ENCODE measurements at places on chromosomes 16 and 17. TPM values are rescaled to one million over a fixed set of nuclear protein-coding genes. Genes with fewer than 3 reads are reported as not detected.

GRCh38 chr16:5621826-5622225 is 524.2 kb upstream of the EEF2KMT start:
- no peak for DNase-seq
- H3K27me3 ChIP-seq: peaks cover 7% of the 10 kb centered on the region
- H3K4me1 ChIP-seq: no peaks in the 10 kb centered on the region
- no peak overlapping the region for H3K27ac ChIP-seq

- no peaks in the 10 kb centered on the region for H3K36me3 ChIP-seq
- H3K4me1 ChIP-seq: no peaks in the 10 kb centered on the region
- H3K27ac ChIP-seq: no peak overlapping the region
Measured at GRCh38 chr16:12206098-12206748, 229.7 kb downstream of the SNX29 start.

DNA sequence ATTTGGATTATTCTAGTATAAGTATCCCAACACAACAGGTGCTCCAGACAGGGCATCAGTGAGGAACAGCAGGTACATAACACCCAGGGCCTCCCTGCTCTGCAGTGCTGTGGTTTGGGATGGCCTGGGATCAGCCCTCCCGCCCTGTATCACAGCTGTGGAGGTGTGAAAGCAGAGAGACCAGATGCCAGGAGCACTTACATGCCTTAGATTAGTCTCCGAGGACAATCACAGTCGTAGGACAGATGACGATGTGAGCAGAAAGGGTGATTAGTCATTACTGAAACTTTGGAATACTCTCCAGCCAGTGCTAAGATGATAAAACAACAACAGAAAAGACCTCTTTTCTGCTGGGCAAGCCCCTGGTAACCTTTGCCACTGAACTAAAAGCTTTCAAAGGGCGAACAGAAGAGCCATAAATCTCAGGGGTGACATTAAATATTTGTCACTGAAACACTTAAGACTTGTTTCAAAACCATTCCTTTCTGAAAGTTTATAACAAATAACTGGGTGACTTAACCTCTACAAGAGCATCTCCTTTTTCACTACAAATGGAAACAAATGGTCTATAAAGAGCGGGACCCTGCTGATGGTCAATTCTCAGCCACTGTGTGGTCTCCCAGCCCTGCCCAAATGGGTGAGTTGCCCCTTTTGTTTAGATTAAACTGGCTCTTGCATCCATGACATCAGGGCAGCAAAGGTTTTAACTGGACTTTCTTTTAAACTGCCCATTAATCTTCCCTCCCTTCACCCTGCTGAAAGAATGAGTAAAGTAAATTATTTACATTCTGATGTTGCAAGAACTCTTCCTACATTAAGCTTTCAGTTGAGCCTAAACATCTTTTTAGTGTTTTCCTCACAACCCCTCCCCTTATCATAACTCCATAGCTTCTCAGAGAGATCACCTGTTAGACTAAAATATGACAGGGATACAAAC is 183.1 kb upstream of the COX10 start:
- H3K36me3 ChIP-seq: no peaks in the 10 kb centered on the region
- peaks cover 7% of the 10 kb centered on the region for H3K27me3 ChIP-seq
- no peaks in the 10 kb centered on the region for H3K4me1 ChIP-seq
- H3K27ac ChIP-seq: no peak overlapping the region
- peak; percentile 67 for DNase-seq

DNA sequence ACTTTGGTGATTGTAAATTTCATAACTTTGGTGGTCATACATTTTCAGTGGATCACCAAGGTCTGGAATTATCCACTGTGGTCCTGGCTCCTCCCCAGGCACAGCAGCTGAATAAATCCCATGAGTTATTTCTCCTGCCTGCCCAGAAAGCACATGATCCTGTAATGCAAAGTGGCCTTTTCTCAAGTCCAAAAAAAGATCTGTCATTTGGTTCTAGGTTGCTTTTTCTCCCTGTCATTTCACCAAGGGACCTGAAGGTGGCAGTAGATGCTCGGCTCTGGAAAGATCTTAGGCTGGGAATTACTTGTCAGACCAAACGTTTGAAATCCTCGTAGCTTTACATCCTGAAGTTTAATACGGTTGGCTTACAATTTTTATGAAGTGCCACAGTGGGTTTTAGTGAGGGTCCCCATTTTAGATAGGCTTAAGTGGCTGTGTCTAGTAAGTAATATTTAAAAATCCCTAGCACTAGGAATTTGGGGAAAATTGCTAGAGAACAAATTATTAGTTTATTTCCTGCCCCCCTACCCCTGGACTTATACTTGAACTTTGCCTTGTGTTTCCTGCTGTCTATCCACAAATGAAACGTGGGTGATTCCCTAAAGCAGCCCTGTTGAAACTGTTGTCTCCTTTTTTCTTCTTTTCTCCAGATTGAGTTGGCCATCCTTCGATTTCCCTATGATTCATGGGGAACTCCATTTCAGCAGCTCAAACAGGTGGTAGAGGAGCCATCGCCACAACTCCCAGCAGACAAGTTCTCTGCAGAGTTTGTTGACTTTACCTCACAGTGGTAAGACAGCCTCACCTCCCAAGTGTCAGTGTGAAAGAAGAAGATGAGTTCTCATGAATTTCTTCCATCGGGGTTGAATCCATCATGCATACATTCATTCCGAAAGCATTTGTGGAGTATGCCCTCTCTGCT is 111.7 kb downstream of the MAP2K6 start:
- no peak overlapping the region for H3K4me3 ChIP-seq
- H3K4me1 ChIP-seq: no peaks in the 10 kb centered on the region
- no peaks in the 10 kb centered on the region for H3K27me3 ChIP-seq
- H3K36me3 ChIP-seq: peaks cover 34% of the 10 kb centered on the region

GRCh38 chr17:42476411-42476810 is 17.7 kb downstream of the ATP6V0A1 start:
- H3K27ac ChIP-seq: no peak overlapping the region
- DNase-seq: no peak
- no peaks in the 10 kb centered on the region for H3K27me3 ChIP-seq
- H3K4me1 ChIP-seq: no peaks in the 10 kb centered on the region

DNA sequence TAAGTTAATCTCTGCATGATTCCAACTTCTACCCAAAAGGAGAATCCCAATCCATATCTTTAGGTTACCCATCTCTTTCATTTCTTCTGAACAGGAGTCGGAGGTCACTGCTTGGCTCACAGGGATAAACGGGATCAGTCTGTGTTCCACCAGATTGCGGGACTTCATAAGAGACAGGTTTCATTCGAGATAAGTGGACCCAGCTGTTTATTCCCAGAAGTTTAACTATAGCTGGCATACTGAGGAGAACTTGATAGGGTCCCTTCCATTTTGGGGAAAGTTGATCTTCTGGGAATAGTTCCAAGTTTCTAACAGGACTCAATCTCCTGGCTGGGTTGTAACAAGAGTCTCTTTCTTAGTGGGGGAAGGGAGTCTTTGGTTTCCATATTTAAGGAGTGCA is 45.4 kb upstream of the ARL4D start:
- no peaks in the 10 kb centered on the region for H3K27me3 ChIP-seq
- no peak overlapping the region for H3K27ac ChIP-seq
- DNase-seq: no peak

DNA sequence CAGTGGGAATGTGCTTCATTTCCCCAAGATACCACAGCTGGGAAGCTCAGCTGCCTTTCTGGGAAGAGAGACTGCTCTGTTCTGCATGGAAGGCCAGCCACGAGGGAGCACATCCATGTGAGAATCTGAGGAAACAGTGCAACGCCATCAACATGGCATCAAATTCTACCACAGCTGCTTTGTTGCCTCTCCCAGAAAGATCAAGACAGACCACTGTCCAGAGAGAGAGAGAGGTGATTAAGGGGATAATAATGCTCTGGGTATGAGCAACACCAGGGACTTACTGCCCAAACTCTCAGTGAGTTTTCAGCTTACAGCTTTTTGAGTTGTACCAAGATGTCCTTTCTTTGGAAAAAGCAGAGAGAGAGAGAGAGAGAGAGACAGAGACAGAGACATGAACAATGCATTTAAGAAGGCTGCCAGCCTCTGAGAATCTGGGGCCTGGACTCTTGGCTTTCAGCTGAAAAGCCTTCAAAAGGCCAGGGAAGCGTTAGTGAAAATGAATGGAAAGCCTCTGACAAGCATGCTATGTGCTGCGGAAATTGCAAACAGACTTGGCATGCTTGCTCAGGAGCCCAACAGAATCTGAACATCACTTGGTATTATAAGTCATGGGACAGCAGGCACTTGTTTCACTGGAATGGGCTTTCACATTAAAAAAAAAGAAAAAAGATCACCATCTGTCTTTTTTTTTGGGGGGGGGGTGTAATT is 223.1 kb downstream of the MAP2K6 start:
- no peak overlapping the region for H3K27ac ChIP-seq
- DNase-seq: no peak
- no peaks in the 10 kb centered on the region for H3K27me3 ChIP-seq
- H3K4me3 ChIP-seq: no peak overlapping the region

GRCh38 chr17:10155371-10156076 is 42.9 kb downstream of the GAS7 start:
- no peaks in the 10 kb centered on the region for H3K36me3 ChIP-seq
- H3K27ac ChIP-seq: no peak overlapping the region
- no peaks in the 10 kb centered on the region for H3K27me3 ChIP-seq
- DNase-seq: no peak
- no peaks in the 10 kb centered on the region for H3K4me1 ChIP-seq
- no peak overlapping the region for H3K4me3 ChIP-seq

- no peaks in the 10 kb centered on the region for H3K4me1 ChIP-seq
- no peaks in the 10 kb centered on the region for H3K27me3 ChIP-seq
- no peak overlapping the region for H3K4me3 ChIP-seq
- peak; percentile 63 for DNase-seq
Measured at GRCh38 chr17:4354862-4355514, 11.5 kb downstream of the UBE2G1 start.

- H3K27me3 ChIP-seq: no peaks in the 10 kb centered on the region
- H3K4me1 ChIP-seq: no peaks in the 10 kb centered on the region
- H3K27ac ChIP-seq: no peak overlapping the region
- H3K36me3 ChIP-seq: no peaks in the 10 kb centered on the region
- peak; percentile 29 for DNase-seq
Measured at GRCh38 chr17:2521257-2521656, 9.6 kb upstream of the METTL16 start.

DNA sequence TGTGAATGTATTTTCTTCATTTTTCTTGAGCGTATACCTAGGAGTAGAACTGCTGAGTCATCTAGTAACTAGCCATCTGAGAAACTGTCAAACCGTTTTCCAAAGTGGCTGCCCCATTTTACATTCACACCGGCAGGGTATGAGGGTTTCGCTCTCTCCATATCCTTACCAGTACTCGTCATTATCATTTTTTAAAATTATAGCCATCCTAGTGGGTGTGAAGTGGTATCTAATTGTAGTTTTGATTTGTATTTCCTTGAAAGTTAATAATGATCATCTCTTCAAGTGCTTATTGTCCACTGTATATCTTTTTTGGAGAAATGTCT is 6.0 kb downstream of the RNF157 start:
- no peak for DNase-seq
- H3K27ac ChIP-seq: no peak overlapping the region
- H3K4me3 ChIP-seq: no peak overlapping the region
- no peaks in the 10 kb centered on the region for H3K4me1 ChIP-seq
- H3K27me3 ChIP-seq: peaks cover 37% of the 10 kb centered on the region

DNA sequence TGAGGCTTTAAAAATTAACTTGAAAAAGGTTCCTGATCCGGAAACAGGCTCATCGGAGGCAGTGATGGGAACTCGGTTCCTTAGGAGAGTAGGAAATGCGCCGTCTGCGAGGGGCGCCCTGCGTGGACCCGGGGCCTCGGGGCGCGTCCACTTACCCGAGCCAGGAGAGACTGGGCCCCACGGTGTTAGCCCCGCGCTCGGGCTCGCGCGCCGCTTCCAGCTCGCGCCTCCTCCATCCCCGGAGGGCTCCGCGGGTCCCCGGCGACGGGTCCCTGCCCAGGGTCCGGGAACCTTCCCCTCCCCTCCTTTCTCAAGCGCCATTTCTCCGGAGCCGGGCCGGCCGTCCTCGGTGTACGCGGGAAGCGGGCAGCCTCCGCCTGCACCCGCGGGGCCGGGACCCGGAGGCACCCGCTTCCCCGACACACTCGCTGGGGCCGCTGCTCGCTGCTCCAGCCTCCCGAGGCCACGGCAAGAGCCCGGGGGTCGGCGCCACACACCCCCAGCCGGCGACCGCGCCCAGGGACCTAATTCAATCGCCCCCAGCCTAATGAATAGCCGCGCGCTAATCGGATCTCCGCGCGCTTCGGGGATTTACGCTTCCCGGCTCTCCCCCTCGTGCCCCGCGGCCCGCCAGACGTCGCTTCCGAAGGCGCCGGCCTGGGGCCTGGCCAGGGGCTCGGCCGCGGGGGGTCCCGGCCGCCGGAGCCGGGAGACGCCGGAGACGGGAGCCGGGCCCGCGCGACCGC is 2.2 kb upstream of the BAHCC1 start:
- H3K4me3 ChIP-seq: peak overlapping the region; percentile 88
- DNase-seq: peak; percentile 76
- H3K27ac ChIP-seq: peak overlapping the region; percentile 93
- peaks cover 6% of the 10 kb centered on the region for H3K36me3 ChIP-seq
- H3K4me1 ChIP-seq: peaks cover 14% of the 10 kb centered on the region

DNA sequence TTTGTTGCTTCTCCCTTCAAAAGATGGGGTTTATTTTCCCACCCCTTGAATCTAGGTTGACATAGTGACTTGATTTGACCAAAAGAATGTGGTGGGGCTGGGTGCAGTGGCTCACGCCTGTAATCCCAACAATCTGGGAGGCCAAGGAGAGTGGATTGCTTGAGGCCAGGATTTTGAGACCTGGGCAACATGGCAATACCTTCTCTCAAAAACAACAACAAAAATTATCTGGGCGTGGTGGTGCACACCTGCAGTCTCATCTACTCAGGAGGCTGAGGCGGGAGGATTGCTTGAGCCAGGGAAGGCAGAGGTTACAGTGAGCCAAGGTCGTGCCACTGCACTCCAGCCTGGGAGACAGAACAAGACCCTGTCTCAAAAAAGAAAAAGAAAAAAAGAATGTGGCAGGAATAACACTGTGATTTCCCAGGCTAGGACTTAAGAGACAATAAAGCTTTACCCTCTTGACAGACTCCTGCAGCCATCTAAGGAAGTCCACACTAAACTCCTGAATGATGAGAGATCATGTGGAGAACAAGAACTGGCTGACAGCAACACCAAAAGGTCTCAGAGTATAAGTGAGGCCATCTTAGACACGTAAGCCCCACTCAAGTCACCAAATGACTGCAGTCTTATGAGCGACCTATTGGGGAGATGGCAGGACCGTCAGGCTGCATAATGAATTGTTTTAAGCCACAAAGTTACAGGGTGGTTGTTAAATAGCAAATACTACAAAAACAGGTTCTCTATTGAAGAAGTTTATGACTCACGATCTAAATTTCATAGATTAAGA is 37.0 kb downstream of the FBXL20 start:
- H3K4me1 ChIP-seq: no peaks in the 10 kb centered on the region
- H3K36me3 ChIP-seq: no peaks in the 10 kb centered on the region
- no peak overlapping the region for H3K27ac ChIP-seq
- no peak for DNase-seq
- no peaks in the 10 kb centered on the region for H3K27me3 ChIP-seq

- H3K27ac ChIP-seq: no peak overlapping the region
- H3K4me3 ChIP-seq: no peak overlapping the region
- DNase-seq: no peak
- H3K4me1 ChIP-seq: no peaks in the 10 kb centered on the region
- peaks cover 10% of the 10 kb centered on the region for H3K36me3 ChIP-seq
- H3K27me3 ChIP-seq: no peaks in the 10 kb centered on the region
Measured at GRCh38 chr16:69924777-69925191, 26.4 kb upstream of the CLEC18A start.

- H3K4me1 ChIP-seq: no peaks in the 10 kb centered on the region
- H3K36me3 ChIP-seq: no peaks in the 10 kb centered on the region
- DNase-seq: peak; percentile 98
- H3K27me3 ChIP-seq: no peaks in the 10 kb centered on the region
- H3K27ac ChIP-seq: no peak overlapping the region
Measured at GRCh38 chr17:44137891-44138709, 3.6 kb upstream of the HROB start.

PRSS22 gene
- 8.5 TPM for total RNA-seq

KRT25 gene
- not detected for total RNA-seq

TAF15 gene
- total RNA-seq: 271 TPM
